ENCODE measurements at places on chromosomes 1 and 21.

- no peak for DNase-seq
Measured at GRCh38 chr1:203178083-203178482, 2.5 kb upstream of the MYBPH start.

DNA sequence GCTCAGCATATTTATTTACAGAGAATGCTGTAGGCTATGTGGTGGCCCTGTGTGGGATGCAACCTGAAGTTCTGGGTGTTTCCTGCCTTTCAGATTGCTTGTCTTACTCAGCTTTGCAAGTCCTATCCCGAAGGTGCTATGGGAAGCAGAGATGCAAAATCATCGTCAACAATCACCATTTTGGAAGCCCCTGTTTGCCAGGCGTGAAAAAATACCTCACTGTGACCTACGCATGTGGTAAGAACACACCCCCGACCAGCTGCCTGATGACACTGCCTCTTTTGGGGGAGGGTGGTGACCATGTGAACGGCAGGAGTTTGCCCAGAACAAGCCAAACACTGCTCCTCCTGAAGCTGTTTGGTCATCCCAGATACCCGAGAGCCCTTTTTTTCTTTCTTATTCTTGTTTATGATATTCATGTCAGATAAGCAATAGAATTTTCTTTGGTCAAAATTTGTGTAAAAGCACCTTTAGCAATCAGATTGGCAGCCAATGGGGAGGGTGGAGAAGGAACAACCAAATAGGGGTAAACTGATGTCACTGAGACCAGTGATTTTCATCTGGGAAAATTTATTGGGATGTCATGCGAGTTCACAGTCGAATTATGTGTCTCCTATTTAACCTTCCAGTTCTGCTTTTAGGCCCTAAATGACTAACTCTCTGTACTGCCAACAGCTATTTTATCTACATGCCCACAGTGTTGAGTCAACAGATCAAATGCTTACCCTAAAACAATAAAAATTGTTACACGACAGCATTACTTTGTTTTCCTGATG is 82.6 kb downstream of the EVA1C start:
- no peak for DNase-seq

DNA sequence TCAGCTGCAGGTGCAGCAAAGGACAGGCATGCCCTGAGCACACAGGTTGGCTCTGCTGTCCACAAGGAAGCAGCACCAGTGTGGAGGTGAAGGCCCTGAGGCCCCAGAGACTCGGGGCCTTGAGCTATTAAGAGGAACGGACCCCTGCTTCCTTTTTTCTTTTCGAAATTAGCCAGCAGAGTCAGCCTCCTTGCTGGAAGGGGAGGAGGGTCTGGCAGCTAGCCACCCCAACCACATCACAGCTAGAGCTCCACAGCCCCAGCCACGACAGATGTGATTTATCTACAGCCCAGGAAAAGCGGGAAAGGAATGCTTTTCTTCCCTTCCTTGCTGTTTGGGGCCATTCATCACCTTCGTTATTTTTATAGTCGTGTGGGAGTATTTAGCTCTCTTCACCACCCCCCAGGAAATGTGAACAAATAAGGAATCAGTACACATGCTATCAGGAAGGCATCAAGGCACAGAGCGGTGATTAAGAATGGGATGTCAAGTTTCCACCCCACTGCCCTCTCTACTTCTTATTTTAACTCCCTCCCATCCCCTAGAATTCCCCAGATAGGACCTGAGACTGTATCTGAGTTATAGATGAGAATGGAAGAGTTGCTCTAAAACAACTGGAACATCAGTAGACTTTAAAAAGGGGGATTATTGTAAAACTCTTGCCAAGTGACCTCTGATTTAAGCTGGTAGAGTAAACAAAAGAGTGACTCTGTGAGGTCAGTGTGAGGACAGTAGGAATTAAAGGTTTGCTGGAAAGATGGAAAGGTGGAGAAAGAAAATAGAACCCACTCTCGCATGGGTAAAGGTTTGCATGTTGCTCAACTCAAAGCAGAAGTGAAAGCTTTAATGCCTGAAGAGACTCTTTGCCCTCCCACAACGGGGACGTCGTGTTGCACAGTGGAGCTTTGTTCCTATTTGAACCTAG is 224.7 kb upstream of the GJB5 start:
- peak; percentile 46 for DNase-seq

- DNase-seq: no peak
Measured at GRCh38 chr1:21592086-21592865, 76.9 kb downstream of the RAP1GAP start.

GRCh38 chr1:244050835-244051444 is at the start of gene ZBTB18:
TSS of gene ZBTB18 (plus strand) at chr1:244051283. CDS start at chr1:244051432, 149 bp downstream.
- DNase-seq: no peak

GRCh38 chr1:42328047-42328625 is 6.9 kb downstream of the FOXJ3 start:
- no peak for DNase-seq

DNA sequence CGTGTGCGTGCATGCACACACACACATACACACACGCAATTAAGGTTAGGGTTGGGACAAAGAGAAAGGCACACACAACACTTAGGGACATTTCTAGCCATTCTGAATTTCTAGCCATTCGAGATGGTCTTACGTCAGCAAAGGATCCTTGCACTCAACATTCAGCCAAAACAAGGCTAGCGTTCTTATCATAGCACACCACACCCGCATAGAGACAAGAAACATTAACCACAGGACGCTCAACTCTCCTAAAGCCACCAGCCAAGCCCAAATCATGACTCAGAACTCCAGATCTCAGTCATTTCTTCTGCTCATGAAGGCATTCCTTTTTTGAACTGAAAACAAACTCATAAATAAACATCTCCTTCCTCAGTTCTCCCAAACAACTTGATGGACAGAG is 106.8 kb downstream of the LMO4 start:
- no peak for DNase-seq

DNA sequence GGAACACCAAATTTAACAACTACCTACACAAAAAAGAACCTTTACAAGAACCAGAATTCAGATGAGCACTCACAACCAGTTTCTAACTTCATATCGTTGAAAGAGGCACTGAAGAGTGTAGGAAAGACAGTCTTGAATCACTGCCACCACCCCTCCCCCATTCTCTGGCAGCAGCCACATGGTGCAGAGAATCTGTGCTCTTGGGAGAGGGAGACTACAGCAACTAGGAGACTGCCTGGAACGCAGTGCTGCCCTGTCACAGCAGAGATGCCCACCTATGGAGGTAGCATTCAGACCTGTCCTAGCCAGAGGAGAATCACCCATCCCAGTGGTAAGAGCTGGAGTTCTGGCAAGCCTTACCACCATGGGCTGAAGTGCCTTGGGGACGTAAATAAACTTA is 7.3 kb downstream of the CCN1 start:
- DNase-seq: no peak

- no peak for DNase-seq
Measured at GRCh38 chr1:172719694-172720138, 60.8 kb downstream of the FASLG start.

DNA sequence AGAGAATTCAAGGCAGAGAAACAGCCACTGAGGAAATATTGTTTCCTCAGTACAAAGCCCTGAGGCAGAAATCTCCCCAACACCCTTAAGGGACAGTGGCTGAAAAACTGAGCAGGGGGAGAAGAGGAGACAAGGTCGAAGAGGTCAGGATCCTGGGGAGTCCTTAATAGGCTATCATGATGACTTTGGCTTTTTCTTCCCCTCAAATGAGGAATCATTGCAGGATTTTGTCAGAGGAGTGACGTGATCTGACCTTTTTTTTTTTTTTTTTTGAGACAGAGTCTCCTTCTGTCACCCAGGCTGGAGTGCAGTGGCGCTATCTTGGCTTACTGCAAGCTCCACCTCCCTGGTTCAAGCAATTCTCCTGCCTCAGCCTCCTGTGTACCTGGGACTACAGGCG is 10.2 kb downstream of the MAP7D1 start:
- DNase-seq: no peak

DNA sequence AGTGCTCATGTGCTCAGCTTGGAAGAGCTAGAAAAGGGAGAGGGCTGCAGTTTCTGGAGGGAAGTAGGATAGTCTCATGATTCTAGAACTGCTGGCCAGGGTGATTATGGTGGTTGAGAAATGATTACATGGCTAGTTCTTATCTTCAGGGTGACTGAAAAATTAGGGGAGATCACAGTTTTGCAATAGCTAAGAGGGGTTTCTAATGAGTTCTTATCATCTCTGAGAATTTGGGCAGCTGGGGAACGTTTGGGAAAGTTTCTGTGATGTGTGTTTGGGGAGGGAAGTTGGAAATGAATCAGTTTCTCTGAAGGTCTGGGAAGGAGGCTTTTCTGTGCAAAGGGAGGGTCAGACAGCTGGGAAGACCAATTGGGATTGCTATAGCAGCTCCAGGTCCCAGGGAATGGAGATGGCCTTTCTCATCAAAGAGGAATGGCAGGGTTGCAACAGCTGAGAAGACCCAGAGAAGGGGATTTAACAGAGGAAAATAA is 7.6 kb upstream of the RHOU start:
- DNase-seq: no peak

DNA sequence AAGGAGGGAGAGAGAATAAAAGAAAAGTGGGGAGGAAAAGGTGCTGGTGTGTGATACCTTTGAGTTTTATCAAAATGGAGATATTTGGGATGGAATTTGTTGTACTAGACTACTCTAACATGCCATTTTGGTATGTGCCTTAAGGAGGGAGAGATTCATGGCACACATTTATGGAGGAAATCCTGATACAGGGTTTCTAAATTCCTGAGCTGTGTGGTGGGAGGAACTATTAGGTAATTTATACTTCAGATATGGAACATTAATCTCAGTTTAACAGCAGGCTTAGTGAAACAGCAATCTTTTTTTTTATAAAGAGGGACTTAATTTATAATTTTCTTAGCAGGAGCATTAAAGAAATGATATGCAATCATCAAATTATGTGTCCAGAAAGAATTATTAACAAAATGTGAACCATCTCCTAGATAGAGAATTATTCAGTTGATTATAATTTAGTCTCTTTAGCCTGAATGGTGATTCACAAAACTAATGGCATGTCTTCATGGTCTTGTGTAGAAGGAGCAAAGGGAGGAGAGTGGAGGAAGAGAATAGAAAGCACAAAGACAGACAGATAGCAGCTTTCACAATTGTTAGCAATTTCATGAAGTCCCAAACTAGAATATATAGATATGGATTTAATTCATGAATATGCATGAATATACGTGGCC is 301.6 kb downstream of the HLX start:
- DNase-seq: no peak

GRCh38 chr1:61504305-61504704 is 220.6 kb downstream of the TM2D1 start:
- DNase-seq: no peak

DNA sequence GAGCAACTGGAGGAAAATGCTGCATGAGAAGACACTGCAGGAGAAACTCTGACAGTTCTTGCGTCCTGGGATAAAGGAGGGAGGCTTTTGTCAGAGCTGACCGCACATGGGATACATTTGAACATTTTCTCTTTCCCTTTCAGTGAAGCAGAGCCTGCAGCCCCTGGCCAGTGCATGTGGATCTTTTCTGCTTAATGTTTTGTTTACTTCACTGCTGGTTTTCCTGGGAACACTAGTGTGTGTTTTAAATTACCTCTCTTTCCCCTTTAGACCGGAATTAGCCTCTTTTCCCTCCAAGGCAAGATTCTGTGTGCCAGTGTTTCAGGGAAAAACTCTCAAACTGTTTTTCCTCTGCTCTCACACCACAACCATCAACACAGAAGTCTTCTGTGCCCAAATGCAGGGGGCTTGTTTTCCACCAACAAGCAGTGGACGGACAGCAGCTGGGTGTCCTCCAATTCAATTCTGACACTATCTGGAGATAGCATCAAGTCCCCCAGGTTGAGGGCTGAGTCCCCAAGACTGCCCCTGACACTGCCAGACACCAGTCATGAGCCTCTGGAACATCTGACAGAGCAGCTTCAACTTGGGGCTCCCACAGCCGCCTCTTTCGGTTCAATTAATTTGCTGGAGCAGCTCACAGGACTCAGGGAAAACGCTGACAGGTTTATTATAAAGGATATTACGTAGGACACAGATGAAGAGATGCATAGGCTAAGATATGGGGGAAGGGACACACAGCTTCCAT is 136.2 kb downstream of the RHOU start:
- no peak for DNase-seq

DNA sequence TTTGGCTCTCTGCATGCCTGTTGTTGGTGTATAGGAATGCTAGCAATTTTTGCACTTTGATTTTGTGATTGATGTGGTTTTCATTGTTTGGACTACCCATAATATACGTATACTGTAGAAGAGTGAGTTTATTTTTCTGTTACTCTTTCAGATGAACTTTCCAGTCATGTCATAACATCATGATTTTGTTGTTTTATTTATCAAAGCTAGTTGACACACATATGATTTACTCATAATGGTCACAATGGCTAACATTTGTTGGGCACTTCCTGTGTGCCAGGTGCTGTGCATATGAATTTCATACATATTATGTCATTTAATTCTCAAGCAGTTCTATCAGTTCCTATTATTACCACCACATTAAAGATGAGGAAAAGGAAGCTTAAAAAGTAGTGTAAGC is 98.1 kb upstream of the GUCA2B start:
- no peak for DNase-seq

GRCh38 chr1:150003801-150004200 is 6.7 kb downstream of the OTUD7B start:
- DNase-seq: no peak

DNA sequence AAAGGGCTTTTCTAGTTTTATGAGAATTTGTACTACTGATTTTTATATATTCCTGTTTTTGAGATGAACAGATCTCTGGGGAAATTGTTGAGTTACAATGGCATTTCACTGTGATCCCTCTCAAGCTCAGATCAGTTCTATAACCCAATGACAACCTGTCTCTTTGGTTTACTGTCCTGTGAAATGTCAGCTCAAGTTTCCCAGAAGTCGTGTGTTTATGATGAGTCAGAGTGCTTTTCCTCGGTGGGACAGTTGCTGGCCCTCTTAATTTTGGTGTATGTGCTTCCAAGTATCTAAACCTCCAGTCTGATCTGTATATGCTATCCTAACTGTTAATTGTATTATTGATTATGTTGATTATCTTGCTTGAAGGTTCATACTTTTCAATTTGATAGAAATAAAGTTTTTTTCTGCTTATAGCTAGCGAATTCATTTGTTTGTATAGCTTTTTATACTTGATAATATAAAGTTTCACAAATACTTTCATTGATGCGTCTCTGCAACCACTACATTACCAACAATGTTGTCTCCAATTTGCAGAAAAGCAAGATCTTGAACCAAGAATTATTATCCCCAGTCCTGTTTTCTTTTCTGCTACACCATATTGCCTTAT is 77.5 kb upstream of the DNAJC6 start:
- DNase-seq: no peak

- no peak for DNase-seq
Measured at GRCh38 chr1:40796939-40797667, 13.5 kb downstream of the KCNQ4 start.

DNA sequence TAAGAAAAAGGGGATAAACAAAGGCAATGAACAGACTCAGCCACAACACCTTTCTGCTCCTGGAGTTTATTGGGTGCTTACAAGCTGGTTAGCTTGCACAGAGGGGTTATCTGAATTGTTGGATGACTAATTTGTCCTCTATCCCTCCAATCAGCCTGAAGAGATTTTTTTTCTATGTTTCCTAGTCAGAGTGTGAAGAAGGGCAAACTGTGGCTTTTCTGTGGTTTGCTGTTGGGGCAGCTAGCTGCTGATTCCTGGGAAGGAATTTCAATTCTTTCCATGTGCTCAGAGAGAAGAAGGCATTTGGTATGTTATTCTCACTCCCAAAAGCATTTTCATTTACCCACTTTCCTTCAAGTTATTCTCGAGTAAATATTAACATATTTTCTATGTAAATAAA is 48.6 kb downstream of the PCP4 start:
- no peak for DNase-seq

GRCh38 chr1:229554886-229555621 is 3.5 kb downstream of the ABCB10 start:
- DNase-seq: no peak
